8988T (cell line): ENCODE measurements at places on chromosomes 7 and 10.

GRCh38 chr10:30455816-30456215 lies 21.8 kb downstream of the MAP3K8 start:
- DNase-seq: no peak

- DNase-seq: no peak
Measured at GRCh38 chr7:51324206-51324898, 7.7 kb upstream of the COBL start.

DNA sequence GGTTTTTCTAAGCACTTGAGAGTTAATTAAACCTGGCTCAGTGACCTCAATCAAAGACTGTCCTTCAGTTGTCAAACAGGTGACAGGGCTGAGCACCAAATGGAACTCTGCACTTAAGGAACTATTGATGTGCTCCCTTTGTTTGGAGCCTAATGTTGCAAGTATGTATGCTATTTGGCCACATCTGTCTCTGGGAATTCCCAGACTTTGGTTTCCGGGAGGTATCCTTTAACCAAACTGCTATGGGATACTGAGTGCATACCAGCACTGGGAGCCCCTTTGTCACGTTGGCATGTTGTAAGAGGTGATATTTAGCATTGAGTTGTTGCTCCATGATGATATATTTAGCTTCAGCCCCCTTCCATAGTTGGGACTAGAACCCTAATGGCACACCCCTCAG lies 25.2 kb downstream of the ASZ1 start:
- no peak for DNase-seq

DNA sequence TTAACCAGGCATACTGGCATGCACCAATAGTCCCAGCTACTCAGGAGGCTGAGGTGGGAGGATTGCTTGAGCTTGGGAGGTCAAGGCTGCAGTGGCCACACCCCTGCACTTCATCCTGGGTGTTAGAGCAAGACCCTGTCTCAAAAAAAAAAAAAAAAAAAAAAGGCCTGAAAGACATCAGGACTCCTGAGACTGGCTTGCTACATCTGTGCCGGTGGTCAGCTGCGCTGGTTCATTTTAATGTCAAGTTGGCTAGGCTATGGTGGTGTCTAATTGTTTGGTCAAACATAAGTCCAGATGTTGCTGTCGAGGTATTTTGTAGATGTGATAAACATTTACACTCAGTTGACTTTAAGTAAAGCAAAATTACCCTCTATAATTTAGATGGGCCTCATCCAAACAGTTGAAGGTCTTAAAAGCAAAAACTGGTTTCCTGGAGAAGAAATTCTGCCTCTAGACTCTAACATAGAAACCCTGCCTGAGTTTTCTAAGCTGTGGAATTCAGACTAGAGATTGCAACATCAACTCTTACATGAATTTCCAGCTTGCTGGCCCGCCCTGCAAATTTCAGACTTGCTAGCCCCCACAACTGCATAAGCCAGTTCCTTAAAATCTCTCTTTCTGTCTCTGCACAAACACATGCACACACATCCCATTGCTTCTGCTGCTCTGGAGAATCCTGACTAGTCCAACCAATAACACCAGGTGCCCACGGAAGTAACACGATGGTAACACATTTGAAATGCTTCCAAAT lies 18.2 kb downstream of the MYOF start:
- DNase-seq: no peak

DNA sequence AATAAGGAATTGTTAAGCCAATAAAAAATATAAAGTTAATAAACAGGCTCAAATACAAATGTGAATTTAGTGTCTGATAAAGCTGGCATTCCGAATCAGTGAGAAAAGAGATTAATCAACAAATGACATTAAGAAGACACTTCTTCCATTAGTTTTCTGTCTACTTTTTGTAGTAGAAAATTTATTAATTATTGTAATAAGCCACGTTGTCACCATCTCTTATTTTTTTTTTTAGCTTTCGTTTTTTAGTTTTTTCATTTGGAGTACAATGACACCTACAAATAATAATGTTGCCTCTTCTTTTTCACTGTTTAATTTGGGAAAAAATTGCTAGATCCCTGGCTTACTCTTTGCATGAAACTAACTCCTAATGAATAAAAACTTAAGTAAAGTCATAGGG lies 46.8 kb upstream of the STEAP1B start:
- DNase-seq: no peak

DNA sequence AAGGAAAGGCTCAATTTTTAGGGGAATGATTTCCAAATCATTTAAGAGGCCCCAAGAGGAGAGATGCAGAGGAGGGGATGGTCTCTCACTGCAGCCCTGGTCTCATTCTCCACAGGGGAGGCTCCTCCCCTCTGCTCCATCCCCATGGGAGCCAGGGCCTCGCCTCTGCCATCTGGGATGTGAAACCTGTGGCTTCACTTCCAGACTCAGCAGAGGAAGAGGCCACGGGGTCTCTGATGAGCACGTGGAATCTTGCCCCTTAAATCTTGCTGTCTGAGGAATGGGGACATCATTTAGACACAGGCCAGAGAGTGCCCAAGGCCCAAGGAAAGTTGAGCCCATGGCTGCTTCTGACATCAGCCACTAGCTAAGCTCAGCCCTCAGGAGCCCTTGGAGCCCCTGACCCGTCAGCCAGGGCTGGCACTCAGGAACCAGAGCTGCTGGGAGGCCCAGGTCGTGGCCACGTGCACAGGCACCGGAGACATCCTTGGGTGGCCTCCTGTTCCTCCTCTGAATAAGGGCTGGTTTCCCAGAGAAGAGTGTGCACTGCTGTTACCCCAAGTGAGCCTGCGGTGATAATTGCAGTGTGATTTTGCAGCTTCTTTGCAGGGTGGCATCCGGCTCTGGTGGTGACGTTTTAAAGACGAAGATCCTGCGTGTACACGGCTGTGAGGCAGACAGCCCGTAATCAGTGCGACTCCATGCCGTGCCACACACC lies 50.5 kb downstream of the VIPR2 start:
- no peak for DNase-seq

DNA sequence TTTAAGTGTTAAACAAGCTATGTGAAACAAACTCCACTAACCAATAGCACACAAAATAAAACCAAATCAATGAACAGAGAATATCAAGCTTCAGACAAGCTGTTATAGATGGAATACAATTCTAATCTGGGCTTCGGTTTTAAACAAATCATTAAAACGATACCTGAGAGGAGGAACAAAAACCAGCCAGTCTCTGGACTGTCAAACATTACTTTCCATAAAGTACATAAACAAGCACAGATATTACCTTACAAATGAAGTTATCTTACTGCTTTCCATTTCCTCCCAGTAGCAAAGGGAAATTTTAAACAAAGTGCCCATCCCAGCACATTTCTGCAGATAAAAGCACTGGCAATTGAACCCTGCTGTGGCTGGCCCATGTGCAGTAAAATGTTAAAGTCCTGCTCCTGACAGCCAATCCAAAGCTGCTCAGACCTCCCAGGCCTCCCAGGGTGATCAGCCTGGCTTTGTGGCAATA lies 128.0 kb downstream of the NRCAM start:
- no peak for DNase-seq

GRCh38 chr7:111985798-111986197 lies 220.4 kb downstream of the DOCK4 start:
- no peak for DNase-seq

DNA sequence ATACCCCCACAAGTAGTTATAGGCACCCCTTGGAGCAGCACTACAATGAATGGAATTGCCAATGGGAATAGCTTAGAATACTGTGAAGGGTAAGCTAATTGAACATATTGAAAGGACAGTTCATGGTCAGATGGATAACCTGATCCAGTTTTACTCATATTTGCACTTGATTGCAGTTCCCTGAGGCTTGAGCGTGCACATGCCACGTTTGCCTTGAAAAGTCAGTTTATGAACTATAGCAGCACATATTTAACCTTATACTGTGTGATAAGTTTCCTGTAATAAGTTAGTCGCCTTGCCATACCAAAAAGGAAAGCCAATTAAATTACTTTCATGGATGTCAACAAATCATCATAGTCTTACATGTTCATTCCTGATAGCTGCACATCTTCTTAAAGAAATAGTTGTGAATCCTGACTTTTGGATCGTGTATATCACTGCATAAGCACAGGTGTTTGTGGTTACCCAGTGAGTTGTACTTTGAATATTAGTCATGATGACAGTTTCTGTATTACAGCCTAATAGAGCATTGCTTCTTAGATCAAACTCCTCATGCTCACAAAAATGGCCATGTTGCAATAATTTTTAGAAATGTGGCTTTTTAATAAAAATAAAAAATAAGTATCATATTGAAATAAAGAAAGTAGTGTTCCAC lies 21.6 kb downstream of the DNTT start:
- DNase-seq: no peak

DNA sequence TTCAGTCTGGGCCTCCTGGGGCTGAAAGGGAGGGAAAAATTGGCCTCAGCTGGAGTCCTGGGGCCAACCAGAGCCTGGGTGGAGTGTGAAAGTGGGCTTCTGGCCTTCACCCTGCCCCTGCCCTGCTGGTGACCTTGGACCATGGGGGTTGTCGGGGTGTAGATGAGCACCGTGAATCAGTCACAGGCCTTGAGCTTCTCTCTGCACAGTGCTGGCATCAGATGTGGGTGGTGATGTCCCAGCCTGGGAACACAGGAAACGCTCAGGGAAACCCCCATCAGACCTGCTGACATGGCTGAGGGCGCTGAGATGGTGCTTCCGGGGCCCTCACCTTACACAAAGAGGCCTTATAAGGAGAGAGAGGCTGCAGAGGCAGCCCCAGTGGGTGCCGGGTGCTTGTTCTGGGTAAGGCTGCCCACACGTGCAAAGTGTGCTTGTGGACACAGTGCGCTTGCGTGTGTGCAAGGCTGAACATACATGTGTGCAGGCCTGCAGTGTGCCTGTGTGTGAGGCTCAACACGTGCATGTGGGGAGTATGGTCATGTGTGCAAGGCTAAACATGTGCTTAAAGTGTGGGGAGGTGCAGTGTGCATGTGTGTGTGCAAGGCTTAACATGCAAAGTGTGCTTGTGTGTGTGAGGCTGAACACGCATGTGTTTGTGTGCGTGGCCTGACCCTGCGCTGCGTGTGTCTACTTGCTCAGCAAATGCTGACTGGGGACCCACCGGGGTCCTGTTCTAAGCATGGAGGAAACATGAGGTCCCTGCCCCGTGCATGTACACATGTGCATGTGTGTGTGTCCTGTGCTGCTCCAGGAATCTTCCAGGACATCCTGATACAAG lies 6.5 kb downstream of the ARPC1B start:
- DNase-seq: no peak

- DNase-seq: no peak
Measured at GRCh38 chr10:33122014-33122809, 164.2 kb upstream of the ITGB1 start.

DNA sequence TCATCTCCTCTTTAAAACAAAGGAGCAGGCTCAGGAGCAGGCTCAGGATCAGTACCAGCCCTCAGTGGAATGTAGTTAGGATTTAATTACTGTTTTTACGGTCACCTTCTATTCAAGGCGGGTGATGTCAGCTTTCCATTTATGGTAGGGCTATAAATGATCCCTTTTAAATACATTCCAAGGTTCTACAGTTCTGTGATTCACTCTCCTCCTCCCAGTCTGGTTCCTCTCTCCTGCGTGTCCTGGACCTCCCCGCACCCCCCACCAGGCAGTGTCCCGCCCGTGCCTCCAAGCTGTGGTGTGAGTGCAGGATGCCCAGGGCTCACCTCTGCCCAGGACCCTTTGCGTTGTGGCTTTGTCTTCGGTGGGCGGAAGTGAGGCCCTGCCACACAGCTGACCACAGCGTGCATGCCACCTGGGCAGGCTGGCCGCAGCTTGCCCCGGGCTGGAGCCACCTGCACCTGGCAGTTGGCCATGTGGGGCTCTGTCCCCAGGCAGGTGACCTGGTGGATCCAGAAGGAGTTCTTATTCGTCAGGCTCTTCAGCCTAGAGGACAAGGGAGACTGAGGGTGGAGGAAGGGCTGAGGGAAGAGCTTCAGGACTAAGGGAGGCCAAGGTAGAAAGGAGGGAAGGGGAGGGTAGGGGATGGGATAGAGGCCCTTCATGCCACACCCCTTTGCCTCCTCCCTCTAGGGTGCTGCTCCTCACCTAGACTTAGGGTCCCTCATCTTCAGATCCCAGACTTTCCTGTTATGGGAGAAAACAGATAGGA lies 9.1 kb downstream of the LOXL4 start:
- no peak for DNase-seq

DNA sequence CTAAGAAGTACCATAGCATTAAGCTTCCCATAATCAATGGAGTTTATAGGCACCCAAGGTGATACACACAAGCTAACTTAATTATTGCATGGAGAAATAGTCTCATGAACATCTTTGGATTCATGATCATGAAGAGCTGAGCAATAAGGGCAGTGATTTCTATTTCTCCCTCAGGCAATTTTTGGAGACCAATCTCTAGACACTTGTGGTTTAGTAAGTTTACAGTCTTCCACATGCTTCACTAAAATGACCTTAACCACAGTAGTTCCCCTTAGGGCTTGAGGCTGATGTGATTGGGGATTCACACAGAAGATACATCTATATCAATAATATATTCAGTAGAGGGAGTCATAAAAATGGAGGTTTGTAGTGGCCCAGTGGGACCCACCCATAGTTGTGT lies 241.2 kb downstream of the CCDC7 start:
- no peak for DNase-seq

DNA sequence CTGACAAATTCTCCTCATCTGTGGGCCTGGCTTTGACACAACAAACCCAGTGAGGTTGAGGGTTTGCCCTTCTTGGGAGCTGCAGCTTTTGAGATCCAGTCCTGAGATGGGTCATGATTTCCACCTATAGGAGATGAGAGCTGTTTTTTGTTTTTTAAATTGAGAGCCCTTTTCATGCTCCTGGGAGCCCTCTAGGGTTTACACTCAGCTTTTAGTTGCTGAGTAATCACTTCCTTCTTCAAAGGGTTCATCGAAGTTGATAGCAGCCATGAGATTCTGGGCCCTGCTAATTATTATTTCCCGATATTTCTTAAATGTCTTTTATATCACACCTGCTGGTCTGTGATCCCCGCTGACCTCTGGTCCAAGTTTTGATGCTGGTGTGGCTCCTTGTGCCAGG lies 47.3 kb upstream of the VIPR2 start:
- DNase-seq: no peak

- no peak for DNase-seq
Measured at GRCh38 chr10:119827430-119827829, 45.2 kb downstream of the MCMBP start.

GRCh38 chr7:154794147-154794780 lies 208.7 kb downstream of the PAXIP1 start:
- no peak for DNase-seq

GRCh38 chr10:113528876-113529275 lies 24.0 kb upstream of the HABP2 start:
- no peak for DNase-seq

DNA sequence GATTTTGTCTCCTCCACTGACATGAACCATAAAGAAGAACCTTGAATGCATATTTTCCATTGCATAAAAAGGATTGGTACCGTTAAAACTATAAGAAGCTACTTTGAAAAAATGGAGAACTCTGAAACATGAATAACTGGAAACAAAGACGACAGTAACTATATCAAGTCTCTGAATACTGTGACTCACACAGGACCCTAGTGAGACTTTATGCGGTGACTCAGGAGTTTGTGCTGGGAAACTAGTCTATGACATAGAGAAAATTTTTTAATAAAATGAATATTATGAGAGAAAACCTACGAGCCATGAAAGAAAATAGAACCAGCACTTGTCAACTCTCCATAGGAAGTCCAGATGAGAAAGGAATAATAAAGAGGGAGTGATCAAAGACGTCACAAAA lies 339.9 kb upstream of the ADARB2 start:
- no peak for DNase-seq

- no peak for DNase-seq
Measured at GRCh38 chr10:807958-808353, 118.5 kb upstream of the DIP2C start.
